Activated CD8-positive, alpha-beta memory T cell treated with anti-CD3 and anti-CD28 coated beads for 4 hours (primary cell): ENCODE measurements at places on chromosomes 4 and X.

DNA sequence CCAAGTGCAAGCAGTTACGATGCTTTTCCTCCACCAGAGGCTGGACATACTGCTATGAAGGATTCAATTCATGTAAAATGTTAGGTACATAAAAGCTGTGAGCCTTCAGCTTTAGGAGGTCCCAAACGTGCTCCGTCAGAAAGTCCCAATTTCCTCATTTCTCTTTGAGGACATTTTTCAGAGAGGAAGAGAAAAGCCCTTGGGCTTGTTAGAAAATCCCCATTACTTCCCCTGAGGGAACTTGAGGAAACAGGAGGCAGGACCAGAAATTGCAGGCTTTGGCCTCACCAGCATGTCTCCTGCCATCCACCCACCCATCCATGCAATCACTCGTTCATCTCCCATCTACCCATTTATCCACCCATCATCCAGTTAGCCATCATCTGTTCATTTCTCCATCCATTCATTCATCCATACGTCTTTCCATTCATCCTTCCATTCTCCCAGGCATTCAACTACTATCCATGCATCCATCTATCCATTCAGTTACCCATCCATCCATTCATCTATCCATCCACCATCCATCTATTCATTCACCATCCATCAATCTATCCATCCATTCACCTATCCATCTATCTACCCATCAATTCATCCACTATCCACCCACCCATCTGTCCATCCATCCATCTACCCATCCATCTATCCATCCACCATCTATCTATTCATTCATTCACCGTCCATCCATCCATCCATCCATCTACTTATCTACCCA, 223.5 kb downstream of the AFAP1 start:
- no peak for DNase-seq

GRCh38 chrX:74788545-74789086, 136.6 kb downstream of the NEXMIF start:
- no peak for DNase-seq

DNA sequence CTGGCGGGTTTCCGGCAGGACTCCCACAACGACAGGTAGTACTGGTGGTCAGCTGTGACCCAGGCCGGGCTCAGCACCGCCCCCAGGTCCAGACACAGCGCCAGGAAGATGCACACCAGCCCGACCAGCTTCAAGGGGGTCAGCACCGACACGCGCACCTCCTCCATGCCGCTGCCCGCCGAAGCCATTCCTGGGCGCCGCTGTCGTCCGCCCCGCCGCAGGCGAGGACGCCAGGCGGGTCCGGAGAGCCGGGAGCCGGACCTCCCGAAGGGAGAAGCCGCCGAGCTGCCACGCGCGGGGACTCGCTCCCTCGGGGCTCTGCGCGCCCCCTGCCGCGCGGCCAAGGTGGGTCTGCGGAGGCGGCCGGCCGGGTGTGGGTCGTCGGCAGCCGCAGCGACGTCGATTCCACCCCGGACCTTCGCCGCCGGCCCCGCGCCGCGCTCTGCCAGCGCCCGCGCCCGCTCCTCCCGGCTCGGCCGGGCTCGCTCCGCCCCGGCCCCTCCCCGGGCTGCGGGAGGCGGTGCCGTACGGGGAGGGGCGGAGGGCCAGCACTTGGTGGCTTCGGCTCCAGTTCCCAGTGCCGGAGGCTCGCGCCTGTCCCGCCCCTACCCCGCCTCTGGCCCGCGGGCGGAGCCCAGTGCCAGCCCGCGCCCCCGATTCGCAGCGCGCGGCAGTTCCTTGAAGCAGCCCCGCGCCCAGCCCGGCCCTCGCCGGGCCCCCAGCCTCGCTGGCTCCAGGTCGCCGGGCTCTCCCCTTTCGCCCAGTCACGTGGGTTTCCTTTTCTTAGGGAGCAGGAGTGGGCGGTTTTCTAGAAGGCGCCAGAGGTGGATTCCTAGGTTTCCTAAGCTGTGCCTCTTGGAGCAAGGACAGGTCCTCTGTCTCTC, at the start of gene TMEM47:
Gene TMEM47, minus strand, starts transcription at position 444 of the 884 bp plus-strand sequence. Its CDS starts 256 bp downstream, at position 188.
- DNase-seq: no peak

- DNase-seq: no peak
These were observed 4.2 kb upstream of the SLBP start for GRCh38 chr4:1716065-1716945.

DNA sequence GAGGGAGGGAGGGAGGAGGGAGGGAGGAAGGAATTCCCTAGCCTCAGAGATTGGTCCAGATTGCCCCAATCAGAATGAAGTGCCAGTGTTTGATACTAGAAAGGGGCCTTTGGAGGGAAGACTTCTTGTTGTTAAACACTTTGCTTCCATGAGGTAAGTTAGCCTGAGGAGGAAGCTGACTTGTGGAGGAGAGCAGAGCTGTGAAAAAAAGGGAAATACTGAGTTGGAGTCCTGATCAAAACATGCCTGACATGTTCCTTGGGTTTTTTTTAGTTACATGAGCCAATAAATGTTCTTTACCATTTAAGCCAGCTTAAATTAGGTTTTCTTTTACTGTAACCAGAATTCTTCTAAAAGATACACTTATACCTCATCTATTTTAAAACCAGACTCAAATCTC, 57.6 kb downstream of the GSX2 start:
- no peak for DNase-seq

DNA sequence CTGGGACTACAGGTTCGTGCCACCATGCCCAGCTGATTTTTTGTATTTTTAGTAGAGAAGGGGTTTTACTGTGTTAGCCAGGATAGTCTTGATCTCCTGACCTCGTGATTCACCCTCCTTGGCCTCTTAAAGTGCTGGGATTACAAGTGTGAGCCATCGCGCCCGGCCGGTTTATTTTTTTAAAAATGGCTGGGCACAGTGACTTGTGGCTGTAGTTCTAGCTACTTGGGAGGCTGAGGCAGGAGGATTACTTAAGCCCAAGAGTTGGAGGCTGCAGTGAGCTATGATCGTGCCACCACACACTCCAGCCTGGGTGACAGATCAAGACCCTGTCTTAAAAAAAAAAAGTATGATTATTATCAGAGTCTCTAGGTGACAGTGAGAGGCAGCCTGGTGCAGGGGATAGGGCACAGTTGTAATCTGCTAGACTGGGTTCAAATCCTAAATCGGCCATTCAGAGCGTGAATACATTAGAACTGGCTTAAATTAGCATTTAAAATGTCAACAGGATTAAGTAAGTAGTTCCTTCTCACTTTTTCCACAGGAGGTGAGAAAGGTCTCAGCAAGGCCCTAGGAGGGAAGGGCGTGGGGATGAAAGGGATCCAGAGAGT, 435 bp upstream of the MGST2 start:
- DNase-seq: no peak

DNA sequence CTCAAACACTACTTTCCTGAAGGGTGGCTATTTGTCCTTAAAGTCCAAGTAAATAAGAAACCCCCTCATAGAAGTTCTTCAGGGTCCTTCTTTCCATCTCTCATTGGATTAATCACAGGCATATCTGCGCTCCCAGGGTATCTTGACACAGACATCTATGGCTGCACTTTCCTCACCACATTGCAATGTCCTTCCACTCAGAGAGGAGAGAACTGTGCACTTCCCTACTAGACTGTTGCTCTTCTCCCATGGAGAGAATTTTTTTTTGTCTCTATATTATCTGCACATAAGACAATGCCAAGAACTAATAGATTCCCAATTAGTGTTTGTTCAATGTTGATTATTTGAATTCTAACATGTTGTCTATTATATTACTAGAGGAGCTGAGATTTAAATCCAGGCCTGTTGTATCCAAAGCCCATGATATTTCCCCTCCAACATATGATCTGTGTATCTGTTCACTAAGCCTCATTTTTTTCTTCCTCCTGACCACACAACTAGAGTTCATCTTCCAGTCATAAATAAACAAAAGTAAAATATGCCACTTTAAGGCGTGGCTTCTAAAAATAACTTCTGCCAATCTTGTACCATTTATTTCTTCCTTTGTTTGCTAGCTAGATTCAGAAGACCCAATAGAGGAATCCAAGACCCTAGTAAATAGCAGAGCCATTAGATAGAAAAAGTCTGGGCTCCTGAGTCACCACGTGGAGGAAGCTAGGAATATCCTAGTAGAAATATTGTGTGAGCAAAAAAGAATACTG, 61.5 kb upstream of the FAM241A start:
- DNase-seq: no peak

DNA sequence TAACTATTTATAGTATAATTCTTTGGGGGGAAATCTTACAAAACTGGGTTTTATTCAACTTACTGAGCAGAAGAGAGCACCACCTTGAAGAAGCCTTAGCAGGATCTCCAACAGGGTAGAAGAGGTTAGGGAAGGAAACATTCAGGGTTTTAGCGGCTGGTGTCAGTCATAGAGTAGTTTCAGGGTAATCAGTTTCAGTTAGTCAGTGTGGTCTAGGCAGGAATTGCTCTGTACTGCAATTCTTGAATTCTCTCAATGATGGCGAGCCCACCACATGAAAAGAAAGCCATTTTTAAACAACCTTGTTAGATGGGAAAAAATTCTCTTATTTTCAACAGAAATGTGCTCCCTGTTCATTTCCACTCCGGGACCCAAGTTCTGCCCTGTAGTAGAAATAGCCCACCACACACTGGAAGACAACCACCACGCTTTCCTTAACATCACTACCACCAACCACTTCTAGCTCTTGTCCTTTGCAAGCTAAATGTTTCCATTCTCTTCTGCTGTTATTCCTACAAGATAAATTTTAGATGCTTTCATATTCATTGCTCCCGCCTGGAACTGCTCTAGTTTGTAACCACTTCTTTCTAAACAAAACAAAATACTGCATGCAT, 25.9 kb downstream of the COL25A1 start:
- DNase-seq: no peak

GRCh38 chr4:147780137-147780777, 48.4 kb downstream of the ARHGAP10 start:
- no peak for DNase-seq

- no peak for DNase-seq
These were observed 192.8 kb upstream of the PSAPL1 start for GRCh38 chr4:7627251-7628250.

DNA sequence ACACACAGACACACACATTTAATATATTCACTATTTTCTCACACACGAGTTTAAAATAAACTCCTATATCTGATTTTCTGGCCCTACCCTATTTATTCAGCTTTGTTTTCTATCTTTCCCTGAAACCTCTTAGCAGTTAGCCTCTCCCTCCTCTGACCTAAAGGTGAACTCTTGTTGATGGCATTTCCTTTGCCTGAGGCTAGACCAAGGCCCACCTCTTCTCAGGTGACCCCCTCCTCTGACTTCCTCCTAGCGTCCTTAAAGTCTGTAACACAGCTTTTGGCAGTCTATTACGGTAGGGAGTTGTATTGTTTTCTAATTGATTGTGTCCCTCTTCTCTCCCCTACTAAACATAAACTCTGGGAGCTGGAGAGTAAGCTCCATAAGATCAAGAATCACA, 1.7 kb upstream of the SRPX2 start:
- no peak for DNase-seq

GRCh38 chrX:70456256-70456655, 11.6 kb downstream of the DLG3 start:
- no peak for DNase-seq

- DNase-seq: no peak
These were observed 34.4 kb upstream of the LRBA start for GRCh38 chr4:151049430-151049884.

- no peak for DNase-seq
These were observed 28.1 kb upstream of the TXK start for GRCh38 chr4:48162162-48162561.

GRCh38 chrX:54534271-54534670, 4.3 kb downstream of the GNL3L start:
- no peak for DNase-seq

DNA sequence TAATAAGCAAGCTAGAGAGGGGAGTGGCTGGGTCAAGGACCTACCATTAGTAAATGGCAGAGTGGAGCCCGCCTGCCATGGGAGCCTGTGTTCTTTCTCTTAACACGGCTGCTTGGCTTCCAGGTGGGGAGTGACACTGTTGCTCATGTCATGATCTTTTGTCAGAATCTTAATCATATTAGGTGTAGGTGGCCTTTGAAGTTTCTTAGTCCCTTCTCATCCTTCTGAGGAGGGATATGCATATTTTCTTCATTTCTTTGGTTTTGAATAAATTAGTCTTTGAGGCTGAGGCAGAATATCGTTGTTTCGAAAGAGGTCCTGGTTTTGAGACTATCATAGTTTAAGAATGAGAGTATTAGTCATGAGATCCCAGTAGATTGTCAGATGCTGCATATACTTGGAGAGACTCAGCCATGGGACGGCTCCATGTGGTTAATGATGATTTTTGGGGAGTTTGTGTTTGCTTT, 28.9 kb downstream of the SNX25 start:
- no peak for DNase-seq

DNA sequence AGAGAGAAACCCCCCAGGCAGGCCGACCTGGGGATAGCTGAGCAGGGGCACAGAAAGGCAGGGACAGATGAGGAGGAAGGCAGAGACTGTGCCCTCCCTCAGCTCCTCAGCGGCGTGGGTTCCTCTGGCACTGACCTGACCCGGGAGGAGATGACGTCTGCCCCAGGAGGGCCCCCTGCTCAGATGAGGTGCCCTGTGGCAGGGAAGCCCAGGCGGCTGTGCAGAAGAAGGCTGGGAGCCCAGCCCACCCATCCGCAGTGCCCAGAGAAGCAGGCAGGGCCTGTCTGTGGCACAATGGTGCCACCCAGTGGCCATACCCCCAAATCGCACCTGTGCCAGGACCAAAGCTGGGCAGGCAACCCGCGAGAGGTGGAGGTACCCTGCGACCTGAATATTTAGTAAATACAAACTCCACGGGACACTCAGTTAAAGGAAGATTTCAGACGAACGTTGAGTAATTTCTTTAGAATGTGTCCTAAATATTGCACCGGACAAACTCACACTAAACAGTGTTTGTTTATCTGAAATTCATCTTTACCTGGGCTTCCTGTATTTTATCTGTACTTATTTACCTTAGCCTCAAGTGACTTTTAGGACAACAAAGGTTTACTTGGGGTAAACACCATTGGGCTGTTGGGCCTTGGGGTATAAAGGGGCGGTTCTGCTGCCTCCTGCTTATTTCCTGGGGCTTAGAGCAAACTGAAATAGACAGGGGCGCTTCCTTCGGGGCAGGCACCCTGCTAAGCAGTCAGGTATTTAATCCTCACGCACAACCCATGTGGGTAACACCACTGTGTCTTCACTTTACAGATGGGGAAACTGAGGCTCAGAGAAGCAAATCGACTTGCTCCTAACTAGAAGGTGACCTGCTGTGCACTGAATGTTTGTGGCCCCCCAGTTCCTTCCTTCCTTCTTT, 46.5 kb upstream of the HMX1 start:
- DNase-seq: peak; percentile 6
